ENCODE measurements at places on chromosomes 3 and 15.

- no peak for DNase-seq
These were observed 3.4 kb upstream of the HHLA2 start for GRCh38 chr3:108292905-108293328.

DNA sequence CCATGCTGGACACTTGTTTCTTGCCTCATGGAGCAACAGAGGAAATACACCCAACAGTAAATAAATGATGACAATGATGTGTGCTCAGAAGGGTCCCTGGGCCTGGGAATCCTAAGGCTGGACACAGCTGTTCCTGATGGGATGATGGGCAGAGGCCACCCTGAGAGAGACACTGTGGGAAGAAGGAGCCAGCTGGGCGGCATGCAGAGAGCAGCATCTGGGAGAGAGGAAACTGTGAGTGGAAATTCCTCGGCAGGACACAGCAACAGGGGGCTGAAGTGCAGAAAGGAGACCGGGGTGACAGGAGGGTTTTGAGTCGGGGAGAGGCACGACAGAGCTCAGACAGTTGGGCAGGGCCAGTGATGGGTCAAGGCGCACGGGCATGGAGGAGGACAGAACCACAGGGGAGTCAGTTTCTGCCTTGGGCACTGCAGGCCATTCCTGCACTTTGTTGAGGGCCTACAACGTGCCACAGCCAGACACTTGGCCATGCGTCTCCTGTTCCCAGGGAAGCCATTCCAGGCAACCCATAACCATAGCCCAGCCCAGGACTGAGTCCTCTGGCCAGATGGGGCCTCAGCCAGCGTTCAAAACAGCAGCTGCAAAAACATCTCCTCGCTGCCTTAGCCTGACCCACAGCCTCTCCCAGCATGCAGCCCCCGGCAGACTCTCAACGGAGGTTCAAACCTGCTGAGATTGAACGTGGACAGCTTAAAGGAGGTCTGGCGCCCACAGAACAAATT lies 36.7 kb upstream of the SLC6A1 start:
- DNase-seq, result no peak

DNA sequence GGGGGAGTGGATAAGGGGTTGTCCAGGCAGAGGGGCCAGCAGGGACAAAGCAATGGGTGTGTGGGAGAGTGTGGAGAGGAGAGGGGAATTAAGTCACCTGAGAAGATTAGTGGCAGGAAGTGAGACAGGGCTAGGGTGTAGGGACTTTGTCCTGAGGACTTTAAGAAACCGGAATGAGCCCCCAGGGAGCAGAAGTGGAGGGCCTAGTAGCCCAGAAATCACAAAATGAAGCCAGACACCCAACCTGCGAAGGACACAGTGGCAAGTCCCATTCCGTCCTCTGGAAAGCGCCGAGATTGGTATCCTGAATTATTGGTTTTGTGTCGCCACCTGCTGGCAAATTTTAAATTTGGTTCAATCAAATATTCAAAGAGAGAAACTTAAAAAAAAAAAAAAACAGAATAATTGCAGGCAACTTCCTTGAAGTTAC lies 78.0 kb upstream of the SLC25A36 start:
- DNase-seq, result no peak

DNA sequence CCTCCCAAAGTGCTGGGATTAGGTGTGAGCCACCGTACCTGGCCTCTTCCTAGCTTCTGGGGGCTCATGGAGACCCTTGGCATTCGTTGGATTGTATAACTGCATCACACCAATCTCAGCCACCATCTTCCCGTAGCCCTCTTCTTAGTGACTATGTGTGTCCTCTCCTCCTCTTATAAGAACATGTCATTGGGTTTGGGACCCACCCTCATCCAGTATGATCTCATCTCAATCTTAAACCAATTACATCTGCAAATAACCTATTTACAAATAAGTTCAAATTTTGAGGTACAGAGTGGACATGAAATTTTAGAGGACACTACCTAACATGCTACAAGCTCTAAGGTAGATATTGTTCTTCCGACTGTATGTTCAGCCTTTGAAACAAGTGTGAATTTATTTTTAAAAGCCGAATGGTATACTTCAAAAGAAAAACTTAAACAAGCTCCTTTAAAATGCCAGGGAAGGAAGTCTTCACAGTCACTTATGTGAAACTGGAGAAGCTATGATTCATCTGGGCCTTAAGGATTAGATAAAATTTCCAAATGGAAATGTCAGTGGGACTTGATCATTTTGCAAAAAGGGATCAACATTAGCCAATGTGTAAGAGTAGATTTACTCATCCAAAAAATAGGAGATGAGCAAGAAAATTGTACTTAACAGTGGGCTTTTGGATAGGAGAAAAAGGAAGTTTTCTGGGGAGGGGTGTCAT lies 225.7 kb downstream of the MEX3B start:
- no peak for DNase-seq

DNA sequence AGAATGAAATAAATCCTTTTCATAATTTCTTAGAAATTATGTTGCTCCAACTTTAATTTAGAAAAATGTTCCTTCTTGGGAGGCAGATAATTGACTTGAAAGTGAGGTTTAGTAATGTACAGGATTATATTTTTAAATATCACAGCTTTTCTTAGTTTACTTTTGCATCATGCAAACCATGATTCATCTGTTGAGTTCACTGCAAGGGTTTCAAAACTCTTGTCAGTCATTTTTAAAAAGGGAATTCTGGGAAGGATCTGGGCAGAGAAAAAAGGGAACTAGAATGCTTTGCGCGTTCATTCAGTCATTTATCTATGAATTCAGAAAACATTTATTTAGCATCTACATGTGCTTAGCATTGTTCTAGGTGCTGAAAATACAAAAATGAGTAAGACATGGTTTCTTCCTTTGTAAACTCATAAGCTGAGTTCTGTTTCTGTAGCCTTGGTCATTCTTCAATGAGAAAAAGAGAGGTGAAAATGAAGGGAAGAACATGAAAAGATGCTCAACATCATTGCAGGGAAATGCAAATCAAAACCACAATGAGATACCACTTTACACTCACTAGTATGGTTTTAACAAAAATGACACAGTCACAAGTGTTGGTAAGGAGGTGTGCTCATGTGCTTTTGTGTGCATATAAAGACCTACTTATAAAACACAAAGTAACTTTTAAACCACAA lies 209.1 kb downstream of the NR1D2 start:
- no peak for DNase-seq

GRCh38 chr3:51955893-51956770 lies 951 bp downstream of the GPR62 start:
- peak; percentile 10 for DNase-seq

DNA sequence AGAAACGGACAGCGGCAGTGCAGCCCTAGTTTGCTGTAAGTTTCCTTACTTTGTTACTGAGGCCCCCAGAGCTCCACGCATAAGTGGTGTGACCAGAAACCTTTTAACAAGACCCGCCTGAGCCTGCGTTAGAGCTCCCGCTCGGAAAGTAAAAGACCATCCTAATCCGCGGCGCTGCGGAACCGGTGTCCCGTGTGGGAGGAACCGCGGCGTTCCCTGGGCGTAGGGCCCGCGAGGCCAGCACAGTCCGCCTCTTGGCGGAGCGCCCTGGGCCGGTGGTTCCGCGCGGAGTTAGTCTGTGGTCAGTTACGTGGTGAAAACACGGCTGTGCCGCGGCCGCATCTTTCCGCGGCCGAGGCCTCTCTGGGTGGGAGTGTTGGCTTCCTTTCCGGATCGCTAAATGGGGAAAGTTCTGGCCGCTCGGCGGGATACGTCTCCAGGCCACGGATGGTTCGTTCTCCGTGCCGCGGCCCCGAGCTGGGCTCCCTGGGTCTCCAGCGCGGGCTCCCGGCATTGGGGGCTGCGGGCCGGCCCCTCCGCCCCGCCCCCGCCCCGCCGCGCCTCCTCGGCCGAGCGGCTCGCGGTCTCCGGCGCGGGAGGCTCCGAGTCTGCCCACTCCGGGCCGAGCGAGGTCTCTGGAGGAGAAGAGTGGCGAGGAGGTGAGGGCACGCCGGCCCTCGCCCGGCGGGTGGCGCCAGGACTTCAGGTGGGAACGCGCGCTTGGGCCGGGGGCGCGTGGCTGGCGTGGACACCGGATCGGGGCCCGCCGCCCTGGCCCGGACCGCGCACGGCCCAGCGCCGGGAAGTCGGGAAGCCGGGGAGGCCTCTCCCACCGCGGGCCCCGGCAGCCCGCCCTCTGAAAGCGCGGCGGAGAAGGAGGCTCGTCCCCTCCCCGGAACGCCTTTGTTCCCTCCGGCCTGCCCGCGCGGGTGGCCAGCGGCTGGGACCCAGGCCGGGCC lies 754 bp downstream of the B3GNT5 start:
- DNase-seq, result no peak

DNA sequence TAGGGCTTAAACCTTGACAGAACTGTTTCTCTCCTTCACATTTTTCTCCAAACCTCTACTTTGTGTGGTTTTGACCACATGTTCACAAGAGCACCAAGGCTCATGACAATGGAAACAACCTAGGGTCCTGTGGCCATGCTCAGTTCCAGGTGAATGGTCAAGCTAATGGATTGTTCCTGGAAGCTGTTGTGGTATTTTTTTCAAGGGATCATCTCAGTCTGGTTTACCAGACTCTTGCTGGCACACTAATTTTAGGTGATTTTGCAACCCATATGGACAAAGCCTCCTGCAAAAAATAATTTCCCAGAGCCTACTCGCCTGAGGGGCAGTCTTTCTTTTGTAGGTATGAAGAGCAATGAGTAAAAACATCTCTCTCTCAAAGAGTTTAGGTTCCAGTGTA lies 67.2 kb downstream of the LSAMP start:
- DNase-seq, result no peak

DNA sequence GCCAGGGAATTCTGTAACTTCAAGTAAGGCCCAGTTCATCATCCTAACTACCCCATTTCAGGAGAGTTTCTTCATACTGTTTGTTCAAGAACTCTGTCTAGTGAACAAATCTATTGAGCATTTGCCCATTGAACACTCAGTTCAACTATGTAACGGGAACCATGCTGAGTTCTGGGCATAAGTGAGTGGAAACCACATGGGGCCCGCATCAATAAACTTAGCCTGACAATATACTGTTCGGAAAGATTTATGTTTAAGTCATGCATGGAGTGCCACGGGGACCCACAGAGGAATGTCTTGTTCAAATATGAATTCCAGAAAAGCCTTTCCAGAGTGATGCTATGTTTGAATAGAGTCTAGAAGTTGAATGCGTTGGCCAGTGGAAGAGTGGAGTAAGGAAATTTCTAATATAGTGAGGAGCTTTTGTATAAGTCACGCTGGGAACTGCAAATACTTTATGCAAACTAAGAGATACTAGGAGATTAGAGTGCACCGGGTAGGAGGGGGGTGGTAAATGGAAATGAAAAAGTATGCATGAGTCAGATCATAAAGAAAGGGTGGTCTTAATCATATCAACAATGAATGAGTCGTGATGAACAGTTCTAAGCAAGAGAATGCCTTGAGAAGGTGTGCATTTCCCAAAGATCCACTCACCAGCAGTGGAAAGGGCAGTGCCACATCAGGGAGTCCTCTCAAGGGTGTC lies 279.8 kb downstream of the VPS13C start:
- no peak for DNase-seq

GRCh38 chr15:22966321-22967083 lies 13.7 kb downstream of the CYFIP1 start:
- DNase-seq, result no peak

GRCh38 chr3:141498598-141499223 lies 11.9 kb downstream of the RASA2 start:
- peak; percentile 70 for DNase-seq

- DNase-seq, result no peak
These were observed 163.1 kb downstream of the IL1RAP start for GRCh38 chr3:190677001-190677400.

DNA sequence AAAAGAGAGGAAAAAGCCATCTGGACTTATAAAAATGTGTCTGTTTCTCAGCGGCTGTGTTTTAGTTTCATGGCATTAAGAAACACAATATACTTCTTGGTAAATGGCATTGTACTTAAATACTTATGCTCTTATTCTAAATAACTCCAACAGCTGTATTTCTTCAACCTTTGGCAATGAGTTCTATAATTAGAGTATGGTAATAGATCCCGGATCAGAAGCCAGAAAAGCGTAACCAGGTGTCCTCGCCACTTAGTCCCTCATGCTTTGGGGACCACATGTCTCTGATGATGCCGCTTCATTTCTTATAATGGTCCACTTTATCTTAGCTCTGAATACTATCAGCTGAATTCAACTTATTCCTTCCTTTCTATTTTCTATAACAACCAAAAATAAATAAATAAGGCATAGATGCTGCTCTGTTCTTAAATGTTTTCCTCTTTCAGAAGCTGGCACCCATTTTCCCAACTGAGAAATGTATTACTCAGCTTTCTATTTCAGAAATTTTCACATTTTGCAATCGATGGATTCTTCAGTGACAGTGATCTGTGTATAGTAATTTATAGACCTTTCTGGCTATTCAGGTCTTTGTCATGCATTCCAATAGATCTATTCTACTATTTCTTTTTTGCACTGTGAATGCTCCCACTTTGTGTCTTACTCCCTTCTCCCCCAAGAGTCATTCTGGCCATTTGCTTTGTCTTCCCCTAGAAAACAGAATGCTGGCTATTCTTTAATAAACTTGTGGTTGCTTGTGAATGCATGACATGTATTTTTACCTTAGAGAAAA lies 87.6 kb upstream of the KBTBD8 start:
- no peak for DNase-seq

DNA sequence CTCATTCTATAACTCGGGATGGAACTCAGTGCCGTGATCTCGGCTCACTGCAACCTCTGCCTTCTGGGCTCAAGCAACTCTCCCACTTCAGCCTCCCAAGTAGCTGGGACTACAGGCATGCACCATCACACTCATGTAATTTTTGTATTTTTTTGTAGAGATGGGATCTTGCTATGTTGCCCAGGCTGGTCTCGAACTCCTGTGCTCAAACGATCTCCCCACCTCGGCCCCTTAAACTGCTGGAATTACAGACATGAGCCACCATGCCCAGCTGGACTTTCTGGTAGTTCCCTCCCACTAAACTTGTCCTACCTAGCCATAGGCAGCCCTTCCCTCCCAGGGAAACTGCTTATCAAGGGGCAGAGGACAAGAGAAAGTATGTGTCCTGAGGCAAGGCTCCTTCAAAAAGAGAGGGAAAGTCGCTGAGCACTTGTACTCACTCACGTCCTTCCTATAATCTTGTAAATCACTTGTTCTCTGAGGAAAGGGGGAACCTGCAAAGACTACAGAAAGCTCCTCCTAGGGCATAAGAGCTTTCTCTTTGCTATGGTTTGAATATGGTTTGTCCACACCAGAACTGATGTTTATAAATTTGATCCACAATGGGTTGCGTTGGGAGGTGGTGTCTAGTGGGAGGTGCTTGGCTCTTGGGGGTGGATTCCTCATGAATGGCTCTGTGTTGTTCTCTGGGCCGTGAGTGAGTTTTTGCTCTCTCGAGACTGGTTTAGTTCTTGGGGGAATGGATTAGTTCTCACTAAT lies 13.6 kb upstream of the TBL1XR1 start:
- DNase-seq, result no peak

- no peak for DNase-seq
These were observed 57.7 kb downstream of the IL16 start for GRCh38 chr15:81254277-81254915.

Measured in activated CD8-positive, alpha-beta memory T cell treated with anti-CD3 and anti-CD28 coated beads for 1 hour (primary cell).